ENCODE measurements at places on chromosomes 11 and 22. TPM values are rescaled to one million over a fixed set of nuclear protein-coding genes. Genes with fewer than 3 reads are reported as not detected.

SLC29A2 gene
- 20.1 TPM for total RNA-seq

DNA sequence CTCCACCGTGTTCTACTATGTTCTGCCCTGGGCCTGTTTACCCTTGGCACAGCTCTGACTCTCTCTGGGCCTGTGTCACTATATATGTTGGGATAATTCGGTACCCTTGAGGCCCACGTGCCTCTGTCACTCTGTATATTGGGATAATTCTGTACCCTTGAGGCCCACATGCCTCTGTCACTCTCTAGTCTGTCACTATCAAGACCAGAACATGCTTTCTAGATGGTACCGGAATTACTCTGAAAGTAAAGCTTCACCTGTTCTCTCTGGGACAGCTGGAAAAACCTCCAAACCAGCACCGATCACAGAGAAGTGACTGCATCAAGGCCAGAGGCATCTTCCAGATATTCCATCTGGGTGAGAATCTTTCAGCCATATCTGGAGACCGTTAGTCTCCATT, 9.3 kb upstream of the FCHSD2 start:
- peaks cover 99% of the 10 kb centered on the region for H3K4me1 ChIP-seq
- no peaks in the 10 kb centered on the region for H3K36me3 ChIP-seq
- H3K27ac ChIP-seq = peak overlapping the region; percentile 94
- no peak for DNase-seq
- H3K27me3 ChIP-seq = no peaks in the 10 kb centered on the region

DNA sequence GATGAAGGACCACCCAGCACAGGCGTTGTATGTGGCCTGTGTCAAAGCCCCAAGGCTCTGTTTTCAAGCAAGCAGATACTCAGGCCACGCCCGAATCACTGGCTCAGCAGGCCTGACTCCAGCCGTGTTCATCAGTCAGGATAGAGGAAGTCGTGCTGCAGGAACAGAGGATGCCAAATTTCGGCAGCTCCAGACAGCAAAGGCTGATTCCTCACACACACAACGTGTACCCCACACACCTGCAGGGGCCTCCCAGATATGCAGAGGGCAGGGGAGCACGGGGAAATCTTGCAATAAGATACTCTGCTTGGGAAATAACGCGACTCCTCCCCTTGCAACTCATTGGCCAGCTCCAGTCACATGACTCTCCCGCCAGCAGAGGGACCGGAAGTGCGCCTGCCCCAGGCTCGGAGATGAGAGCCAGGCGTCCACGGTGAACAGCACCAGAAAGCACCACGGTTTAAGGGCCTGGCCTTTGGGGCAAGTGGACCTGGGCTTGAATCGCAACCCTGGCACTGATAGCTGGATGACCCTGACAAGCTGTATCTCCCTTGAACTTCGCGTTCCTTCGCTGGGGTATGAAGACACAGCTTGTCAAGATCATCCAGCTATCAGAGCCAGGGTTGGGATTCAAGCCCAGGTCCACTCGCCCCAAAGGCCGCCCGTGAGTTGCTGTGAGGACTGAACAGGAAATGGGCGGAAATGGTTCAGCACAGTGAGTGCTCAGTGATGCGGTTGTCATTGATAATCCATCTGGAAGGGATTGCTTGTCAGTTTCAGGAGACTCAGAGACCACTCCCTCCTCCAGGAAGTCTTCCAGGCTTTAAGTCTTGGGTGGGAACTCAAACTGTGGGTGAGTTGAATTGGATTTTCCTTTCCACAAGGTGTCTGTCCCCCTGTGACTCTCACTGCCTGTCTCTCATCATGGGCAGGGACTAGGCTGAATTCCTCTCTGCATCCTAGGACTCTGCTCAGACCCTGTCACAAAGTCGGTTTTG, 88.5 kb downstream of the MYEOV start:
- no peaks in the 10 kb centered on the region for H3K4me1 ChIP-seq
- no peaks in the 10 kb centered on the region for H3K27me3 ChIP-seq
- peak; percentile 46 for DNase-seq
- H3K36me3 ChIP-seq = no peaks in the 10 kb centered on the region

DNA sequence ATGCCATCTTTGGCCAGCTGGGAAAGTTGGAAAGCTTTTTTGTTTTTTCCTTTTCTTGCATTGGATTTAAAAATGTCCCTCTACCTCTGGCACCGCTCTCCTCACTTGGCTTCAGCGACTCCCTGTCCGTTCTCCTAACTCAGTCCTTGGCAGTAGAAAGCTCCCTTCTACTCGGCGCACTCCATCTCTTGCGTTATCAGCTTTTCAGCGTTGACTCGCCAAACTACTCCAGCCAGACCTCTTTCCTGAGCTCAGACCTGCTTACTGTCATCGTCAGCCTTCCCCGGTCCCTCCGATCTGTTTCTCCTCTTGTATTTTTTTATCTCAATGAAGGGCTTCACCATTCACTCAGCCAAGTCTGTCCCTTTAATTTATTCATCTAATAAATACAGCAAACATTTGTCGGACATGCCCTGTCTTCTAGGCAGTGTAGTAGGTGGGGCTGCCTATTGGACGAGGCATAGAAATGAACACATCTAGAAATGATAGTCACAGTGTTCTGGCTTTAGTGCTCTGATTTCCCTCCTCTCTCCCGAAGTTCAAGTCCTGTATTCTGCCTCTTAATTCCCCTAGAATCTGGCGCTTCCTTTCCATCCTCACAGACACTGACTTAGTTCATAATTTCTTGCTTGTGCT, 839 bp downstream of the CEP164 start:
- H3K27ac ChIP-seq = peak overlapping the region; percentile 84
- no peaks in the 10 kb centered on the region for H3K27me3 ChIP-seq
- DNase-seq = no peak
- no peaks in the 10 kb centered on the region for H3K36me3 ChIP-seq
- peaks cover 6% of the 10 kb centered on the region for H3K4me1 ChIP-seq

- no peak overlapping the region for H3K27ac ChIP-seq
- H3K27me3 ChIP-seq = no peaks in the 10 kb centered on the region
- H3K4me1 ChIP-seq = no peaks in the 10 kb centered on the region
These were observed 42.5 kb upstream of the SMIM38 start for GRCh38 chr11:69113226-69113625.

IGLL1 gene
- not detected for total RNA-seq

GRCh38 chr22:30947816-30948454, 20.6 kb downstream of the MORC2 start:
- DNase-seq = peak; percentile 39
- H3K4me3 ChIP-seq = no peak overlapping the region
- no peaks in the 10 kb centered on the region for H3K27me3 ChIP-seq

APOL3 gene
- 107 TPM for total RNA-seq

DNA sequence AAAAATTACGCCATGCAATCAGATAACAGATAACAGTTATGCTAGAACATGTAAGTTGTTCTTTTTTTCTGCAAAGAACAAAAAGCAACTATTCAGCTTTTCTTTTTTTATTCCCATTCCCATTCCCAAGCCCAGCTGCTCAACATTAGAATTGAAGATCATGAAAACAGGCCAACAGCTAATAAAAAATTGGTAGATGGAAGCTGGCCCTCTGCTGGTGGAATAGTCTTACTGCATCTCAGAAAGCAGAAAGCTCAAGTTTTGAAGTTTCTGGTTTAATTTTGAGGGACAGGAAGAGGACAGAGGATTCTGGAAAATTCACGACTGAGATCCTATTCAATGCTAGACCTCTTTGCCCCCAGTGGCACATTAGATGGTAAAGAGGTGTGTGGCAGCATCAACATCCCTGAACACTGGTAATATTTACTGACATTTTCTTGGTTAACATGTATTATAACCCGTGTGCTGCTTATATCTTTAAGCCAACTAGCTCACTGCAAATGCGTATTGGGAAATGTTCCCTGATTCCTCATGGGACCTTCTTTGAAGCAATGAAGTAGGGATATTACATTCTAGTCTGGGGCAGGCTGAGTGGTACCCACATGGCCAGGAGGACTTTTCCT, 591.2 kb downstream of the OPCML start:
- H3K4me3 ChIP-seq = no peak overlapping the region
- peaks cover 7% of the 10 kb centered on the region for H3K27me3 ChIP-seq
- H3K4me1 ChIP-seq = no peaks in the 10 kb centered on the region

GRCh38 chr11:109306322-109306721, 115.7 kb upstream of the C11orf87 start:
- DNase-seq = no peak
- H3K4me3 ChIP-seq = no peak overlapping the region
- no peaks in the 10 kb centered on the region for H3K4me1 ChIP-seq
- H3K27me3 ChIP-seq = no peaks in the 10 kb centered on the region
- H3K27ac ChIP-seq = no peak overlapping the region
- H3K36me3 ChIP-seq = no peaks in the 10 kb centered on the region

CNIH2 gene
- 2.0 TPM for total RNA-seq

ZNF143 gene
- total RNA-seq = 56.5 TPM

GRCh38 chr11:10913075-10913474, 55.2 kb upstream of the ZBED5 start:
- H3K27ac ChIP-seq = no peak overlapping the region
- no peaks in the 10 kb centered on the region for H3K36me3 ChIP-seq
- no peaks in the 10 kb centered on the region for H3K4me1 ChIP-seq
- no peaks in the 10 kb centered on the region for H3K27me3 ChIP-seq
- H3K4me3 ChIP-seq = no peak overlapping the region
- no peak for DNase-seq

GRCh38 chr11:123373754-123374621, 56.1 kb upstream of the GRAMD1B start:
- no peak for DNase-seq
- no peak overlapping the region for H3K4me3 ChIP-seq
- no peaks in the 10 kb centered on the region for H3K27me3 ChIP-seq
- no peak overlapping the region for H3K27ac ChIP-seq
- H3K4me1 ChIP-seq = no peaks in the 10 kb centered on the region

GRCh38 chr11:63768237-63769041, at the start of gene ZFTA:
ZFTA (minus strand) TSS chr11:63768775; CDS start chr11:63768622, 153 bp downstream.
- peaks cover 21% of the 10 kb centered on the region for H3K4me1 ChIP-seq
- H3K27me3 ChIP-seq = peaks cover 17% of the 10 kb centered on the region
- H3K4me3 ChIP-seq = peak within 1 kb of the TSS; percentile 81
- no peaks in the 10 kb centered on the region for H3K36me3 ChIP-seq
- peak within 1 kb of the TSS; percentile 44 for H3K27ac ChIP-seq

GRCh38 chr22:35477911-35478582, 62.6 kb upstream of the RASD2 start:
- no peak for DNase-seq
- H3K27me3 ChIP-seq = peaks cover 52% of the 10 kb centered on the region
- H3K27ac ChIP-seq = no peak overlapping the region
- H3K36me3 ChIP-seq = no peaks in the 10 kb centered on the region

LUZP2 gene
- not detected for total RNA-seq

DNA sequence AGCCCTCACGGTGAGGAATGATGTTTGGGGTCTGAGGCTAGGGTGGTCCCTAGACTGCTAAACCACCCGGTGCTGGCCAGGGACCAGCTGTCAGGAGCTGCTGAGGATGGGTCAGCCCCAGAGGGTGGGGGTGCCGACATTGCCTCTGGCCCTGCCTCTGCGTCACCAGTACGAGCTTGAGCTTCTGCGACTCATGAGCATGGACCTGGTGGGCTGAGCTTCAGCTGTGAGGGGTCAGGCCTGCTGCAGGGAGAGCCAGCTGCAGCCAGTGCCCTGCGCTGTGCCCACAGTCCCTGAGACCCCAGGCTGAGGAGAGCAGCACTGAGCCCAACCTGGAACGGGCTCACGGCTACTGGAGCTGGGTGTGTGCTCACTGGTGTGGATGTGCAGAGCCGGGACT, 7.0 kb downstream of the DERL3 start:
- no peaks in the 10 kb centered on the region for H3K27me3 ChIP-seq
- DNase-seq = no peak
- peaks cover 32% of the 10 kb centered on the region for H3K4me1 ChIP-seq
- H3K36me3 ChIP-seq = no peaks in the 10 kb centered on the region
- no peak overlapping the region for H3K4me3 ChIP-seq
- no peak overlapping the region for H3K27ac ChIP-seq

DNA sequence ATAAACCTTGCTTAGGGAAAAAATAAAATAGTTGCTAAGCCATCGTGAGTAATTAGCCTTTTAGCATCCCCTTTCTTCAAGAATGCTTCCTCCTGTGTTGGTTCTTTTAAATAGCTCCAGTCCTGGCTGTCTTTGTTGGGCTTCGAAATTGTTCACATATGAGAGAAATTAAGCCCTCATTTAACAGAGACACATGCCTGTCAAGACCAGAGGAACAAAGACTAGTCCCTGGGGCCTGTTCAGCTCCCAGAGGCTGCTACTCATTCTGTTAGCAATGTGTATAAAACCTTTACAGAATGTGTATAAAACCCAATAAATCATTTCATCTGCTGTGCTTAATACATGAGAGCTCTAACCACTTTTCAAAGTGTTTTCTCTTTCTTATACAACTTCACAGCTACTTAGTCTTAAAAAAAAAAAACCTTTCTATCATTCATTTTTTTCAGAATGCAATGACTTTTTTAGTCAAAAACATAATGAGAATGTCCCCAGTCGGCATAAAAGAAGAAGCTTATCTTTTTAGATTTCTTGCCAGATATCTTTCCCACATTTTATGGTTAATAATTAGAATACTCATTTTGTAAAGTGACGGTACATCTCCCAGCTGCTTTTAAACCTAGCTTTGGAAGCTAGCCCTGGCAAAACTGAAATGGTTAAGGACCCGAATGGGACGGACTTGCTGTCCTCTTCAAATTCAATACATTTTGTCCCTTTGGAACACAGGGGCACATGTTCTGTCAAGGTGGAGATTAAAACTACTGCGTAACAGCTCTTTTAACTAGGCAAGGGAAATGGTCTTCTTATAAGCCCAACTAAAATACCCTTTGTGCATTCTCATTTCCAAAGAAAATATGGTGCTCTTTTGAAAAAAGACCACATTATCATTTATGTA, 186.1 kb downstream of the SOX6 start:
- H3K27ac ChIP-seq = no peak overlapping the region
- H3K27me3 ChIP-seq = no peaks in the 10 kb centered on the region
- H3K4me3 ChIP-seq = no peak overlapping the region

- H3K27me3 ChIP-seq = no peaks in the 10 kb centered on the region
- H3K27ac ChIP-seq = no peak overlapping the region
- H3K4me3 ChIP-seq = peak overlapping the region; percentile 92
These were observed 1.4 kb downstream of the SLC35C1 start for GRCh38 chr11:45806072-45806933.

GRCh38 chr11:6249770-6250555, 9.7 kb upstream of the CCKBR start:
- no peak overlapping the region for H3K4me3 ChIP-seq
- peaks cover 7% of the 10 kb centered on the region for H3K27me3 ChIP-seq
- no peaks in the 10 kb centered on the region for H3K36me3 ChIP-seq
- no peak overlapping the region for H3K27ac ChIP-seq
- H3K4me1 ChIP-seq = no peaks in the 10 kb centered on the region

SAC3D1 gene
- total RNA-seq = 7.5 TPM
